ENCODE measurements at places on chromosomes 5 and 9. TPM values are rescaled to one million over a fixed set of nuclear protein-coding genes. Genes with fewer than 3 reads are reported as not detected.

LPAR1 gene
- 125 TPM for total RNA-seq

DNA sequence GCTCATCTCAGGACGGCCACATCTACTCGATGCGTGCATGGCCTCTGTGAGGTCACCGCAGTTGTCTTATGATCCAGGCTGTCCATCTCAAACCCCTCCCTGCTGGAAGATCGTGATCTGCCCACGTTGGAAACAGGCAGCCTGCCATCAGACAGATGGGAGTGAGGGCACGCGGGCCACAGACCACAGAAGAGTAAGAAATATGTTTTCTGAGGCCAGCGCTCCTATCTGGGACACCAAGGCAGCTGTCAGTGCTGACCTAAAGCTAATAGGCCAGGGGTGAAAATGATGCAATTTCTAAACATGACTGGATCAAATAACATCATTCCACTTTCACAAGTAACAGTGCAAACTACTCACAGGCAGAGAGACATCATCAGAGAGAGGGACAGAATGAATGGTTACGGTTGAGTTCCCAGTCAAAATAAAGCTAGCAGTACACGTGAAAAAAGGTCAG lies 57.1 kb upstream of the CER1 start:
- no peaks in the 10 kb centered on the region for H3K27me3 ChIP-seq
- H3K27ac ChIP-seq, result no peak overlapping the region
- no peak for DNase-seq
- no peak overlapping the region for H3K4me3 ChIP-seq
- H3K36me3 ChIP-seq, result no peaks in the 10 kb centered on the region

DNA sequence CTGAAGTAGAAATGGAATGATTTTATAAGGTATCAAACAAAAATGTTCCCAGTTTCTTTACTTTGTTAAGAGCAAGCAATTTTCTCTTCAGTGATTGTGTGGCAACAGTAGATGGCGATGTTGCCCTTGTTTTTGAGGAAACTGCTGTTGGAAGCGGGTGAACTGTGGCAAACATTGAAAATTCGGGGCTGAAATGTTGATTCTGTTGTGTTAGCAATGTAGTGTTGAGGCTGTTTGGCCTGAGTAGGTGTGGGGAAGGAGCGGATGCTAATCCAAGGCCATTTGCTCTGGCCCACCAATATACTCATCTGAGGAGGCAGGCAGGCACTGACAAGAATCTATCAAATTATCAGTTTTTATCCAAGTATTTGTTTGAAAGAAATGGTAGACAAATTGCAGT lies 129.8 kb downstream of the SLC12A2 start:
- no peaks in the 10 kb centered on the region for H3K36me3 ChIP-seq
- H3K4me3 ChIP-seq, result no peak overlapping the region
- DNase-seq, result no peak
- no peaks in the 10 kb centered on the region for H3K4me1 ChIP-seq
- H3K27me3 ChIP-seq, result no peaks in the 10 kb centered on the region
- H3K27ac ChIP-seq, result no peak overlapping the region

- no peak overlapping the region for H3K27ac ChIP-seq
- H3K36me3 ChIP-seq, result no peaks in the 10 kb centered on the region
- H3K4me3 ChIP-seq, result no peak overlapping the region
- no peaks in the 10 kb centered on the region for H3K4me1 ChIP-seq
- DNase-seq, result no peak
These were observed 208.0 kb downstream of the SGCD start for GRCh38 chr5:156534906-156535485.

DNA sequence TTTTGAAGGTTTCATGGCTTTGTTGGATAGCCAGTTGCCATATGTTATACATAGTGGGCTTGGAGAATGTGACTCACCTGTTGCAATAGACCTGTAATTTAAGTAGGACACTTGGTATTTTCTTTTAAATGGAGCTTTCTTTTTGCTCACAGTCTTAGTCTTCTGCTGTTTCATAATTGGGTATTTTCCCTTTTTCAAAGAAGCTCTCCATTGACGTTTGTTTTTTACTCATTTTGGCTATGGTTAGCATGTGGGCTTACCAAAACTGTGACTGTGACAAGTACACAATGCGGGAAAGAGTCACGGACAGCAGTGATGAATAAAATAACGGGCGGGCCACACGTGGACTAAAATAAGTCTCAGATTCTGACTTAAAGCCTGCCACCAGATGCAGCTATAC lies 23.2 kb upstream of the RNF20 start:
- H3K27me3 ChIP-seq, result no peaks in the 10 kb centered on the region
- no peaks in the 10 kb centered on the region for H3K36me3 ChIP-seq
- H3K4me1 ChIP-seq, result peaks cover 2% of the 10 kb centered on the region
- no peak overlapping the region for H3K4me3 ChIP-seq
- no peak for DNase-seq
